ENCODE measurements at places on chromosomes 5 and 9.

DNA sequence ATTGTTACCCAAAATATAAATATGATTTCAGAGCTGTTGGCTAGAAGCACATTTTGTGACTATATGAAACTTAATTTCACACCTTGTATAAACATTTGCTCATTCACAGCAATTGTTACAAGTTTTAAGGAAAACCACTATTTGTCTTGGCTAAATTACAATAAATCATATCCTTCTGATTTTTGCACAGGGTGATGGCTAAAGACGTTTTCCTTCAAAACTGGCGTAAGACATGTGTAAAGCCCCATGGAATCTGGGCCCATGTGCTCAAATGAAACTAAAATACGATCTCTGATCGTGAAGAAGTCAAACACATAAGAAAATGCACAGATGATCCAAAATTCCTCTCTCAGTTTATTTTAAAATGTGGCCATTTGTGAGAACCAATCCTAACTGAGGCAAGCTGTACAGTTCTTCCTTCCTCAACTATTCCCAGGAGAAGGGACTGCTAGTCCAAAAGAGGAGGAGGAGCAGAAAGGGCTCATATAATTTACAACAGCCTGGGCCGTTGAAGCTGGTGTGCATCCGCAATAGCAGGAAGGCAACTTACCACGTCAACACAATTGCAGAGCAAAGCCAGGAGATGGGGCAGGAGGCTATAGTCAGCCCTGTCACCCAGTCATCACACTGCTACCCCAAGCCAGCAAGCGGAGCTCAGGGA lies 98.4 kb downstream of the MED27 start:
- no peak for DNase-seq

DNA sequence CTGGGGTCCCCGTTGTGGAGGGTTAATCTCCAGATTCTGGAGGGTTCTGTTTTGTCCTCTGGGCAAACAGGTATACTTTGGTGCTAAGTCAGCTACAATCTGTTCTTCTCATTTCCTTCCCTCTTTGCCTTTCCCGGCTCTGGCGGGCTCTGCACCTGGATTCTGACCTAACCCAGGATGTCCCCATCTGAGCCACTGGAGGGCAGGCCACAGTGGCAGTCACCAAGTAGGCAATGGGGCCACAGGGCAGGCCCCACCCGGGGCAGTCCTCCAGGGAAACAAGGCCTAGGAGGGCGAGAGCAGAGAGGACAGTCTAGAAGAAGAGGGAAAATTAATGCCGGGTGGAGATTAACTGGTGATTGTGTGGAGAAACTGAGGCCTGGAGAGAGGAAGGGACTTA lies 40.4 kb upstream of the HRH2 start:
- no peak for DNase-seq

DNA sequence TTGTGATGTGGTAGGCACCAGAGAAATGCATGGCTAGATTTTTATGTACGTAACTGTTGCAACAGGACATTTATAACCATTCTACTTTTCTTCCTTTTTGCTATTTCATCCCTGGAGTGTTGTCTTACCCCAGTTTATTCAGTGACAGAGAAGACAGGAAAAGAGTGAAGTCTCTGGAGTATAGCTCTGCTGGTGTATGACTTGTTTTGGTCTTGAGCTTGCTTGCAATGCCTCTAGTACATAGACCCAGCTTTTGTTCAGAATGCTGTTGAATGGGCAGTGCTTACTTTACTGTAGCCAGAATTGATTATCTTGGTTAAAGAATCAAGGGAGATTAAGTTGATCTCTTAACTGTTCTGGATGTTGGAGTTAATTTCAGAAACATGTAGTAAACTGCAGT lies 94.3 kb downstream of the PBX3 start:
- DNase-seq = no peak

DNA sequence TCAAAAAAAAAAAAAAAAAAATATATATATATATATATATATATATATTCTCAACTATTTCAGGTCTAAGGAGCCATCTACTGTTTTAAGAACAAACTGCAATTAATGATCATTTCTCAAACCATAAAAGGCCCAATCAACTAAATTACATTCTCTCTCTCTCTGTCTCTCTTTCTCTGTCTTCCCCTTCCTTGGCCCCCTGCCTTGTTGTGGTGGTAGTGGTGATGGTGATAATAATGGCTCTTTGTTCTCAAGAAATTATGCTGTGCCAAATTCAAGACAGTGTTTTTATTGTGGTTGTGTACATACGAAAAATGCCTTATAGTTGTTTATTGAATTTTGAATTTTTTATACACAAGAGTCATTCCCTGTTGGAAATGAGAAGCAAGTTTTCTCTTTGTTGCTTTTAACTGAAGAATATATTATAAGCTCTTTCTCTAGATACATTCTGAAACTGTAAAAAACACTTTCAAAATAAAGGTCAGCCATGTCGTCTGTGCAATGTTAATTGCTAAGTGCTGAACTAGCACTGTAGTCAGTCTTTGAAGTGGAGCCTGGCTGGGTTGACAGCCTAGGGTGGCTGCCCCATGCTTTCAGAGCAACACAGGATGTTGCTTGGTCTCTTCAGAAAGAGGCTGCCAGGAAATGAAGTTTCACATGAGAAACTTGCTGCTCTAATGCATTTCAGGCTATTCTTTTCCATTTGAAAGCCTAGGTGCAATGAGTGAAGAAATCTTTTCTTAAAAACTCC lies 96.0 kb downstream of the HINT1 start:
- DNase-seq = peak; percentile 93

DNA sequence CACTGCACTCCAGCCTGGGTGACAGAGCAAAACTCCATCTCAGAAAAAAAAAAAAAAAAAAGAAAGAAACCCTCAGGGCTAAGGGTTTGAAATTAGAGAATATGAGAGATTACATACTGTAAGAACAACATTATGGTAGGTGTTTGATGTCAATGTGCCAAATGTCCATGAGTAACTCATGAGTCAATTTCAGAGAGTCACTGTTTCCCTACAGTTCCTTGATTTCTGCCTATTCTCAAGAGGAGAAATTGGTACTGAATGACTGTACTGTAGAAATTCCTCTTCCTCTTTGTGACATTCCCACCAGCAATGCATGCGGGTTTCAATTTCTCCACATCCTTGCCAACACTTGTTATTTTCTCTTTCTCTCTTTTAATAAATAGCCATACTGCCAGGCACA lies 35.2 kb downstream of the MARVELD2 start:
- no peak for DNase-seq

DNA sequence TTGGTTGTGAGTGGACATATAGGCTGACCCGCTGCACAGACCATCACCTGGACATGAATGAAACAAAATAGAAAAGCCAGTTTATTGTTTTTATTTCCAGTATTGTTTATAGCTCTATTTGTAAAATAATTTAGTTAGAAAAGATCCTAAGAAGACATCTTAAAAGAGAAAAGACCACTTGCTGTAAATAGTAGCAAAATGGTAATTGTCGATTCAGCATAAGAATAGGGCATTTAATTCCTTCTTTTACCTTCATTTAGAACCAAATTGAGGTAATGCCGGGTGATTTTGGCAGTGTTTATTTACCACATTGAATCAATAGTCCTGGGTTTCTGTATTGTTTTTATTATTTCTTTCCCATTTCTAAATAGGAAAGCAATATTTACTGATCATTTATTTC lies 7.4 kb downstream of the TARS1 start:
- no peak for DNase-seq

DNA sequence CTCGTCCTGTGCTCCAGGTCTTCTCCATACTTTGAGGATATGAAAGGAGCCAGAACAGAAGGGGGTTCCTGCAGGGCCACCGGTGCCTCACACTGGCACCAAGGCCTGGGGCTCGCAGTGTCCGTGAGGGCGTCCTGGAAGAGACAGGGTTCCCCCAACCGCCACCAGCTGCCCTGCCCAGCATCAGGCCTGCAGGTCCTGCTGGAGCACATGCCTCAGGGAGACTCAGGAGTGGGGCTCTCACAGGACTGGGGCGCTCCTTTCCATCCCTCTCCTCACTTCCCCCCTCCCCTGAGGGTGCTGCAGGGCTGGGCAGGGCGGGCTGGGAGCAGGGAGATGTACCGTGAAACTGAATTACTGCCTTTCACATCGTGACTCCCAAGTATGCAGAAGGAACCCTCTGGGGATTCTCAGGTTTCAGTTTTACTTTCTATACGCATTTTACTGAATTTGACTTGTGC lies 31.7 kb downstream of the CEP72 start:
- DNase-seq = no peak

- DNase-seq = no peak
These were observed 8.7 kb upstream of the RANBP6 start for GRCh38 chr9:6024035-6024554.

DNA sequence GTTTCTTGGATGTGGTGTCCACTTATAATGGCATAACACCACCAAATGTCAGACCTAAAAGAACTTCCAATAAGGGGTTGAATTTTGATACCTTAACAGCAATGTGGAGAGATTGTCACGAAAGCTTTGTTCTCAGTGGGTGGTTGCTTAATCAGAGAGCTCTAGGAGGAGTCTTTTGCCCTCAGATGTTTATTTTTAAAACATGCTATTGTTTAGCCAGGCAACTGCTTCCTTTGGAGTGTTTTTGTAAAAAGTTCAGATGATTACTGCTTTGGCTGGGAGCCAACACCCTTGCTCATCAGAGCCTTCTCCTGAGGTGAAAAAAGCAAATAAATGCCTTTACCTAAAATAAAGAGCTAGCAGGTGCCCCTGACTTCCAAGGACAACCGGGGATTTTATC lies 65.0 kb downstream of the SLC1A1 start:
- DNase-seq = no peak
